ENCODE measurements at places on chromosomes 1 and 21.

GRCh38 chr1:4693331-4693730, 38.9 kb downstream of the AJAP1 start:
- no peak for DNase-seq

GRCh38 chr21:45642122-45642813, 1.3 kb upstream of the PCBP3 start:
- DNase-seq, result no peak

- DNase-seq, result no peak
Observed at GRCh38 chr1:175892686-175893085, 149.3 kb upstream of the TNR start.

DNA sequence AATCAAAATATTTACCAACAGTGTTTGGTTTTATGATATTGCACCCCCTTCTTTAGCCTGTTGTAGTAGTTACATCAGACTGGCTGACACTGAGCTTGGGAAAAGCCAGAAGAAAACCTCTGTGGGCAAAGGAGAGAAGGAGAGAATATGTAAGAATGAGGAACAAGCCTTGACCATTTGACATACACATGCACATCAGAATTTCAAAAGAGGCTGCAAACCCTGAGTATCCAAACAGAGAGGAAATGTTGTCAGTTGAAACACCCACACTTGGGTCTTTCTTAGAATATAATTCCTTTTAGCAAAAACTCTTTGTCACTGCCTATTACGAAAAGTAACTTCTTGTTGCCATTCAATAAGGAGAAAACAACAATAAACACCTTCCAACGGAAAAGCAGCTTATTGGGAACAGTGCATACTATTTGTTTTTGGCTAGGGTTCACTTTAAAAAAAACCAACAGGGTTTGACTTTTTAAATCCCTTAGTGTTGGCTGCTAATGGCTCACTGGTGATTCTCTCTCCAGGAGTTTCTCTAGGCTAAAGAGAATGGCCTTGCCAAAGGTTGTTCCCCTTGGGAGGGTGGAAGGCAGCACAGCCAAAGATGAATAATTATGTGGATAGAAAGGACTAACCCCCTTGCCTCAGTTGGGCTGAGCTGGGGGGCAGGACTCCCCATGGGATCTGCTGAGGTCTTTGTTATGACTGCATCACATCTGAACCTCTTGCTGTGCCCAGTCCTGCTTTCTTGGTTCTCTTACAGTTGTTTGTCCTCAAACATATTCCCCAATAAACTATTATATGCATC, 48.9 kb downstream of the GORAB start:
- no peak for DNase-seq

DNA sequence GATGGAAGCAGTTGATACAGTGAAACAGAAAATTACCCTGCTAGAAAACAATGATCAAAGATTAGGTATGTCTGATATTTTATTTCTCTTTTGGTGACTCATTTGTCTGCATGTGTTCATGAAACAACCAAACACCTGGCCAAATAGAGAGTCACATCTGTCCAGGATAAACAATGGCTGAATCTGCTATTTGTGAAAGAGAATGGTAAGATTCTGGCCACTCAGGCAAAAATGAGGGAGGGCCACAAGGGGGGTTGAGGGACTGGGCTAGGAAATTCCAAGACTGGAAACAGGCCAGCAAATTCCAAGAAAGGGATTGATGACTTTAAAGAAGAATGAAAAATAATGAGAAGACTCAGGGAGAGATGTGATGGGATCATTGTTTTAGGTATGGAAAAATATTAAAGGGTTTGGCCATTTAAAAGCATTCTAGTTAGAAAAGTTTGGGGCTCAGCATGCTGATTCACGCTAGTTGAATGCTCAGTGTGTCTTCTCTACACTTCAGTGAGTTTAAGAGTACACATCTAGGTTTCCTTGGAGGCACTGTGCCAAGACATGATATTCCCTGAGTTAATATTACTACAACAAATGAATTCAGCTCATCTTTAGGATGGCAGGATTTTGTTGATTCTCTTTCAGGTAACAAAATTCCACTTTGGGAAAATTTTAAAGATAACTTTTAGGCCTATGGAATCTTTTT, 44.9 kb downstream of the TRAF5 start:
- no peak for DNase-seq

- DNase-seq, result no peak
Observed at GRCh38 chr21:45320261-45321025, 32.7 kb upstream of the POFUT2 start.

DNA sequence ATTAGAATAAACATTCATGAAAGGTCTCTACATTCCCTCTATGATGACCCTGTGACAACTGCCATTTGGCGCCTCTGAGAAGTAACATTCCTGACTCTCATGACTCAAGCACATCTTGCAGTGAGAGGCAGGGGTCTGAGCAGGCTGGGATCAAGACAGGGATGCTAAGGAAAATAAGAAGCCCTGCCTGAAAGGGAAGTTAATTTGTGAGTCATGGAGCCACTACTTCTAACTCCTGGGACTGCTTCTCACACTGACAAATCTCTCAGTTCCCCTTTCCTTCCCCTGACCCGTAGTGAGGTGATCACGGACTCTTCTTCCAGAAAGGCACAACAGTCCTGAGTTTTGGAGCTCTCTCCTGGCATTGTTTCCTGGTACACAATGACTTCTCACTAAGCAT, 231.9 kb downstream of the TNR start:
- no peak for DNase-seq

- DNase-seq, result no peak
Observed at GRCh38 chr1:62271134-62271533, 48.1 kb downstream of the KANK4 start.

GRCh38 chr1:10737651-10738050, 58.8 kb downstream of the CASZ1 start:
- DNase-seq, result no peak

DNA sequence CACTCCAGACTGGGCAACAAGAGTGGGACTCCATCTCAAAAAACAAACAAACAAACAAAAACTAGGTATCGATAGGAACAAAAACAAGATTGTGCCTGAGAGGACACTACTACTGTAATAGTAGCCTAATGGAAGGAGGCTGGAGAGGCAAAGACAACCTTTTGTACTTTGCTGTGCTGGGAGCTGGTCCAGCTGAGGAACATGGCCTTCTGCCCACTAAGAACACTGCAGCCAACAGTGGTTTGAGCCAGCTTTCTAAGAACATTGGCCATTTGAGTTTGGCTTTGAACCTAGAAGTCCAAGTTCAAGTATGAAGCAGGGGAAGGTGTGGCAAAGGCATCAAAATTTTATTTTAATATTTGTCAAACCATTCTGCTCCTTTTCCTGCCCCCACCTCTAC, 22.7 kb upstream of the RGS8 start:
- no peak for DNase-seq

GRCh38 chr1:94912263-94913184, 14.4 kb downstream of the CNN3 start:
- DNase-seq, result no peak

GRCh38 chr21:14591377-14591776, 45.3 kb upstream of the SAMSN1 start:
- no peak for DNase-seq

DNA sequence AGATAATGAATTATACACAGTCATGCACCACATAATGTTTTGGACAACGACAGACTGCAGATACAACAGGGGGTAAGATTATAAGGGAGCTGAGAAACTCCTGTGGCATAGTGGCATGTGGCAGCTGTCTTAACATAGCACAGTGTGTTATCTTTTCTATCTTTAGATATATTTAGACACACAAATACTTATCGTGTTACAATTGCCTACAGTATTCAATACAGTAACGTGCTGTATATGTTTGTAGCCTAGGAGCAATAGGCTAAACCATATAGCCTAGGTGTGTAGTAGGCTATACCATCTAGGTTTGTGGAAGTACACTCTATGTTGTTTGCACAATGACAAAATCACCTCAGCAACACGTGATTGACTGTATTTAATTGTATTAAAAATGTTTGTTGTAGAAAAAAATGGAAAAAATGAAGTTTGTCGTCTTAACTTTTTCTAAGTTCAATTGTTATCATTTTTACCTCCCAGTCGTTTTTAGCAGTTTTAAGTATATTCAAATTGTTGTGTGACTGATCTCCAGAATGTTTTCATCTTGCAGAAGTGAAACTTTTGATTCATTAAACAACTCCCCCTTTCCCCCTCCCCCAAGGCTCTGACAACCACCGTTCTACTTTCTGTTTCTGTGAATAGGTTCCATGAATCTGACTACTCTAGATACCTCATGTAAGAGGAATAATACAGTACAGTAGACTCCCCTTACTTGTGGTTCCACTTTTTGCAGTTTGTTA, 351.0 kb upstream of the B3GALT2 start:
- DNase-seq, result peak; percentile 80

GRCh38 chr1:14794906-14795305, 196.4 kb downstream of the KAZN start:
- DNase-seq, result no peak

DNA sequence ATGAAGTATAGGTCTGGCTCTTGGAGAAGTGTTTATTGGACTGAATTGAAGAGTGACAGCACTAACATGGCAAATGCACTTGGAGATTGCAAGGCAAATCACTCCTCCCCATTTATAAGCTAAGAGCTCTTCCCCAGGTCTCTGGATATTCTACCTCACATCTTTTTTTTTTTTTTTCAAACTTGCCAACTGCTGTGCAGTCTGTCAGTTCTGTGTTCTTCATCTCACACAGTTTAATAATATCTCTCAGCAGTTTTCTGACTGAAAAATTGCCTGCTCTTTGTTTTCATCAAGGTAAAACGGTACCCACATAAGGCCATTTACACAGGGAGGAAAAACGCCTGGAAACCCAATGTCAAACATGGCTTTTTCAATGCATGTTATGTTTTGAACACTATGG, 186.1 kb upstream of the B3GALT2 start:
- DNase-seq, result no peak

GRCh38 chr21:29953690-29954089, 13.9 kb upstream of the GRIK1 start:
- no peak for DNase-seq

DNA sequence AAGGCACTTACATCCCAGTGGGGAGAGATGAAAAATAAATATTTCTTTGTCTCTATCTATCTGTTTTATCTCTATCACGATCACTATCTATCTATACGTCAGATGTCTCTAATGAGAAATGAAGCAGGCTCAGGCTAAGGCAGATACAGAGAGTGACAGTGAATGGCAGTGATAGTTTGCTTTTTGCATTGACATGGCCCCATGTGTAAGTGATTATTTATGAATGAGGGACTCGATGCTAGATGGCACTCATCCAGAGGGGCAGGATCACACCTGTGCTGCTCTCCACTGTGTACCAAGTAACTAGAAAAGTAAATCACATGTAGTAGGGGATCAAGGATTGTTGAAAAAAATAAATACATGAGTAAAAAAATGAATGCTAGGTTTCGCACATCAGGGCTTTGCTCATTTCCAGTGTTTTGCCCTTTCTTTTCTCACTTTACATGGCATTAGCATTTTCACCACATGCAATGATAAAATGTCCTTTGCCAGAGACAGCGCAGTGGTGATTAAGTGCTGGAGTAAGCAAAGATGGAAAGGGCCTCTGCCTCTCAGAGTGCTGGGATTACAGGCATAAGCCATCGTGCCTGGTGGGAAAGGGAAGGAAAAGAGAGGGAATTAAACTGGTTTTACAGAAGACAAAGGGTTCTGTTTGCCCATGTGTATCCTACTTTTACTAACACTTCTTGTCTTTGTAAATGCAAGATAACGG, 16.5 kb downstream of the TBX19 start:
- DNase-seq, result no peak

GRCh38 chr1:71464016-71464415, 383.2 kb upstream of the ZRANB2 start:
- DNase-seq, result no peak
